ENCODE measurements at places on chromosomes 1 and 21.

GRCh38 chr1:68963353-68963752 lies 466.5 kb upstream of the DEPDC1 start:
- no peak for DNase-seq

GRCh38 chr1:201226859-201227488 lies 36.4 kb downstream of the IGFN1 start:
- DNase-seq, result no peak

DNA sequence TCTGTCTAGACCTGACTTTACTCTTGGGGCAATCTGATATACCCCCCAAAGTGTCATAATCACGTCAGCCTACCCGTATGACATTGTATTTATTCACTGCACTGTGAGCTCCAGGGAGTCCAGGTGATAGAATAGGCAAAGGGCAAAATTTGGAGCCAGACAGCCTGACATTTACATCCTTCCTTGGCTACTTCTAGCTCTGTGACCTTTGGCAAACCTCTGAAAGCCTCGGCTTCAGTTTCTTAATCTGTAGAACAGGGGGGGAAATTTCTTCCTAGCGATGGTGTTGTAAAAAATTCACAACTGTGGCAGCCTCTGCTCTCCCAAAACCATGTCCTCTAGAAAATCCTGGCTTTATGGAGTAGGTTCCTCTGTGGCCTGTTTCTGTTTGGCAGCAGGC lies 240.9 kb downstream of the KIF26B start:
- no peak for DNase-seq

DNA sequence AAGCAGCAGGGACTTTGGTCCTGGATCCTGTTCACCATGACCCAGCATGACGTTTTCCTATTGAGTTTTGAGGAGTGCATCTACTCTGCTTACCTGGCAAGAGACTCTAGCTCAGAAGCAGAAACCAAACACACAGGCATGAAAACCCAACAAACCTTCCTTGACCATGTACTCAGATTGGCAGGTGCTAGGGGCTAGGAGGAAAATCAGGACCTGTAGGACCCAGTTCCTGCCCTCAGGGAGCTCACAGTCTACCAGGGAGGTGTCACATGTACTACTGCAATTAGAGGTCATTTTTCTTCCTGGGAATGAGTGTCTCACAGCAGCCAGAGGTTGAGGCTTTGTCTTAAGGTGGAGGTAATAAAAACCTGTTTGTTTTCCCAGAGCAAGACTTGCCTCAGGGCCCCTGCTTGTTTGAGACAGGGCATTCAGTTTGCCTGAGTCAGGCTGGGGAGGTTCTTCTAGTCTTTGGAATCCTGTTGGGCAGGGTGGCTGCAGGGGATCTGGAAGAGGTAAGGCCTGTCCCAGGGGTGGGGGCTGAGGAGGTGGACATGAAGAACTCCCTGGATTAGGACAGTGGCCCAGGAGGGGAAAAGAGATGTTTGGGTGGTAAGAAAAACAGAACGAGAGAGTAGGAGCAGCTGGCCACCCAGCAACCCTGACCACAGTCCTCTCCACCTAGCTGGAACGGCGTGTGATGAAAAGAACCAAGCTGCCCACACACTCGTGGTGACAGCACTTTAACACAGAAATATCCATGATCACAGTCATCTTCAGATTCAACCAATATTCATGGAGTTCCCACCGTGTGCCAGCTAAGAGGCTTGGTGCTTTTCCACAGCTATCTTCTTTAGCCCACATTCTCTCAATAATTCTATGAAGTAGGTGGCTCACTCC lies 30.8 kb downstream of the IER5 start:
- DNase-seq, result no peak

- no peak for DNase-seq
Observed at GRCh38 chr1:185996211-185996610, 262.0 kb downstream of the HMCN1 start.

DNA sequence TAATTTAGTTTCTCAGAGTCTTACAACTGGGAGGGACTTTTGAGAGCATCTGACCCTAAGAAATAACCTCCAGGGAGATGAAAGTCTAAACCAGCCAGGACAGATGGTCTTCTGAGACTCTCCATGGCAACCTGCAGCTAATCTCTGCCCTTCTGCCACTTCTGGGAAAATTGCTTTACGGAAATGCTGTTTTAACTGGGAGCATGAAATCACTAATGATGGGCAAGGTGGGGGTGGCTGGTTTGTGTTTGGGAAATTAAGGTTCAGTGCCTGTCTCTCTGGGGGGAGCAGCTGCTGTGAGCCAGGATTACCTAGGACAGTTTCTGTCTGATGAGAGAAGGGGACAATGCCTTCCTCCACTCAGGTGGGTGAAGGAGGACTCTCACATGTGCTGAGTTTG lies 33.2 kb downstream of the ROR1 start:
- DNase-seq, result no peak

GRCh38 chr1:87535551-87535950 lies 206.9 kb downstream of the LMO4 start:
- DNase-seq, result no peak

- no peak for DNase-seq
Observed at GRCh38 chr1:222065234-222065633, 323.3 kb upstream of the DUSP10 start.

- no peak for DNase-seq
Observed at GRCh38 chr1:32500387-32501209, 35.7 kb downstream of the ZBTB8B start.

GRCh38 chr1:219446288-219446687 lies 166.6 kb downstream of the ZC3H11B start:
- no peak for DNase-seq

- DNase-seq, result no peak
Observed at GRCh38 chr1:47067097-47067594, at the start of gene CYP4Z1. Gene CYP4Z1 (plus strand): TSS chr1:47067231. CDS start chr1:47067491, 260 bp downstream.

DNA sequence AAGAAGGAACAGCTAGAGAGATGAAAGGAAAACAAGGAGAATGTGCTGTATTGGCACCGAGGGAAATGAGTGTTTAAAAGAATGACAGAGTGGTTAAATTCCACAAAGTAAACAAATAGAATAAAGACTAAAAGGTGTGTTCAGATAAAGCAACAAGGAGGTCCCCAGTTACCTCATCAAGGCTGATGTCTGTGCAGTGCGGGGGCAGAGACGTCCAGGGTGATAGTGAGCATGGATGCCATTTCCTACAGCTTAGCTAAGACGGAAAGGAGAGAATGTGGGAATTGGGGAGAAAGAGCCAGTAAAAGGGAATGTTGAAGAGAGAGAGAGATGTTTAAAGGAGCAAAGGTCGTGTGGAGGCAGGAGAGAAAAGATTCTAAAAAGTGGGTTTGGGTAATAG lies 15.5 kb downstream of the LMOD1 start:
- DNase-seq, result no peak

- no peak for DNase-seq
Observed at GRCh38 chr1:114088392-114089299, 65.0 kb downstream of the SYT6 start.

GRCh38 chr1:58045094-58045705 lies 501.3 kb downstream of the OMA1 start:
- no peak for DNase-seq

DNA sequence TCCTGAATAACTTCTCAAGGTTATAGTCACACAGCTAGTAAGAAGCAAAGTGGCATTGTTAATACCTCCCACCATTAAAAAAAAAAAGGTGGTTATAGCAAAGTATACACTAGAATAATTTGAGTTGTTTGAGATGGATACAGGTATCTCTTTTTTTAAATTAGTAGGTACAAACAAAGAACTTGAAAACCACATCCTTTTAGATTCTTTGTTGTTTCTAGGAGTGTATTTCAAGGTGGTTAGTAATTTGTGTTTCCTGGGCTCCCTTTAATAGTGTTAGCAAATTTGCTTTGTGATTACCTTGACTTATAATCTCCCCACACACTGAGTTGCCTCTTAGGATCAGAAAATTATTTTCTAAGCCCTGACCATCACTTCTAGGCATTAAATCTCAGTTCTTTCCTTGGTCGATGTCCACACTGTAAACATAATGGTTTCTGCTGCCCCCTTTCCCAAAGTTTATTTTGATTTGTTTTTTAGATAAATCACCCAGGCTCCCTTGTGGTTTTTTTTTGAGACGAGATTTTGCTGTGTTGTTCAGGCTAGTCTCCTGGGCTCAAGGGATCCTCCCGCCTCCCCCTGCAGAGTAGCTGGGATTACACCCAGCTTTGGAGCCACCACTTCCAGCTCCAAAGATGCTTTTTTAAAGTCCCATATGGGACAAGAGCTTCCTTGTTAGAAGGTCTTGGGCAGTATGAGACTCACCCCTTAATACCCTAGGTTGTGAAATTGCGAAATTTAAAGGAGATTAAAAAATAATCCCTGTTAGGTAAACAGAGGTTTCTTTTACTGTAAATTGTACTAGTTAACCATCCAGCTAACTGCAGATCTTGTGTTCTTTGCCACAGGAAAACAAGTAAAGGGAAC lies 6.2 kb downstream of the AKIRIN1 start:
- DNase-seq, result no peak

DNA sequence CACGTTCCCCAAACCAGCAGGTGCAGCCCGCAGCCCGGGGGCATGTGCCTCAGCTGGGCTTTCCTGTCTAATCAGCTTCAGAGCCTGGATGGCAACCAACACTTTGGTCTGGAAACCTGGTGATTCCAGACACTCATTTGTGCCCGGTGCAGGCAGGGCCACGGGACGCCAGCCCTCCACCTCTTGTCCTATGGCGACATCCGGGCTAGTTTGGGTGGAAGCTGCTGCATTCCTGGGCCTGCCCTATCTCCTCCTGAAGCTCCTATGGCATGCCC lies 111.8 kb downstream of the WDR4 start:
- DNase-seq, result no peak

DNA sequence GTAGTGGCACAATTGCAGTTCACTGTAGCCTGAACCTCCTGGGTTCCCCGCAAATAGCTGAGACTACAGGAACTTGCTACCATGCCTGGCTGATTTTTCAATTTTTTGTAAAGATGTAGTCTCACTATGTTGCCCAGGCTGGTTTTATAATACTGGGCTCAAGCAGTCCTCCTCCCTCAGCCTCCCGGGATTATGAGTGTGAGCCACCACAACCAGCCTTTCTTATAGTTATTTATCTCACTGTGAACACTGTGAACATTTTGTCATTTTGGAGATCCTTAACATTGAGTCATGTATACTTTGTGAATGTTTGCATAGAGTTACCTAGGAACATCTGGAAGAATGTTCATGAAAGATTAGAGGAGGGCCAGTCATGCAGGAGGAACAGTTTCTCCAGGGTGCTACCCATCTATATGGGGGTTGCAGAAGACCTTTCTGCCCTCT lies 127.1 kb upstream of the CACYBP start:
- no peak for DNase-seq

DNA sequence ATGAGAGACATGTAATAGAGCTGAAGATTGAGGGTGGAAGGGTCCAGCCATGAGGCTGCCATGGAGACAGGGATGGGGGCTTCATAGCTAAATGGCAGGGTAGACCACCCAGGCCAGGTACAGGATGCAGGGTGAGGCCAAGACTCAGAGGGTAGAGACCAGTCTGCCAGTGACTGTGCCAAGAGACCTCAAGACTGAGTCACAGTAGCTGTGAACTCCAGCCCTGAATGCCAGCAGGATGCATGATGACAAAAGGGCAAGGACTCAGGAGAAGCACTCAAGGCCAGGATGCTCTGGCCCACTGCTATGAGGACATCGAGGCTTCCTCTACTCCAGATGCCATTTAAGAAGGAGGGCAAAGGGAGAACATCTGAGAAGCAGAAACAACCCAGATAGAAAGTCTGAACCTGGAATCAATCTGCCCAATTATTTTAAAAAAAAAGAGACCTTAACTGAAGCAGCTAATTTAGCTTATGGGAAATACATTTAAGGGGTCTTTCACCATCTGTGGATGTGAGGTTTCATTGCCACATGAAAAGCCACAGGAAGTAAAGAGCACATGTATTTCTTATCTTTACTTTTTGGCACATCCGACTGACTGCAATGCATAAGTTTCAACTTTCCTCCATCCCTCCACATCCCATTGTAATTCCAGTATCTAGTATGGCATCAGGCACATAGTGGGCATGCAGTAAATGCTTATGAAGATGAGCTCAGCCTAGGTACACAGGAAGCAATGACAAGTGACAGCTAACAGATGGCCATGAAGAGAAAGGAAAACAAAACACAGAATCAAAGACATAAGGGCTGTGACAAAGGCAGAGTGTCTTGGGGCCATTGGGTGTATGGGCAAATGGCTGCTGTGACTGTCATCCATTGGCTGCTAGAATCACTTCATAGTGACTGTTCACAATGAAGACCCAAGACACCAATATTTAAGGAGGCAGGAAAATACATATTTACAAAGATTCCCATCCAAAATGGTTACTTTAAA lies 40.2 kb downstream of the SUSD4 start:
- DNase-seq, result no peak

GRCh38 chr1:193156117-193156821 lies 30.1 kb downstream of the B3GALT2 start:
- no peak for DNase-seq

GRCh38 chr1:9180111-9180819 lies 51.4 kb upstream of the GPR157 start:
- no peak for DNase-seq

DNA sequence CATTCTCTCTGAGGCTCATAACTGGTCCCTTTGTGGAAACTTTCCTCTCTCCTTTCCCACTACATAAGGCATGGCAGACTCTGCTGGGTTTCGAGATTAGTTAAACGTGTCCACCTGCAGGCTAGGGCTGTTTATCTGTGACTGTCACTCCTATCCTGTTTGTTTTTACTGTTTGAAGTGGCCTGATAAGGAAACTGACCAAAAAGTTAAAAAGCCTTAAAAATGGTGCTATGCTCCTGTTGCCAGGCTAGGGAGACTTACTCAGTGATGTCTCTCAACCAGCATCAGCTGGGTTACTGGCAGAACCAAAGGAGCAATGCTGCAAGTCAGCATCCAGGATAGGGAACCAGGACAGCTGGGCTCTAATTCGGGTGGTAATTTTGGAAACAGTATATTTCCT lies 3.9 kb downstream of the PIGV start:
- DNase-seq, result no peak

DNA sequence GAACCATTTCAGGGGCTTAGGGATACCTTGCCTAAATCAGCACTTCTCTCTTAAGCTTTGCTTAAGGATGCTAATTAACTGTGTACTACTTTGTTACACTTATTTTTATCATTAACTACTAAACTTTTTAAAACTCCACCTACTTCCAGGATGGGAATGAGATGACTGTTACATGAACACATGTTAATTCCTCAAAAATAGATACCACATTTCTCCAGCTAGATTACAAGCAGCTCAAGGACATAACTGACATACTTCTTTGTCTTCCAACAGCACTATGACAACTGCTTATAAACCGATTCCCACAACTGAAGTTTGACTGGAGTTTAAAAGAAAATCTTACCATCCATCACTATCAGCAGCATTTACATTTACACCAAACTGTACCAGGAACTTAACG lies 53.7 kb downstream of the TP53BP2 start:
- no peak for DNase-seq

GRCh38 chr1:23905461-23906025 lies 7.6 kb downstream of the CNR2 start:
- no peak for DNase-seq
